ENCODE measurements at places on chromosomes 13 and 19. TPM values are rescaled to one million over a fixed set of nuclear protein-coding genes. Genes with fewer than 3 reads are reported as not detected.

DNA sequence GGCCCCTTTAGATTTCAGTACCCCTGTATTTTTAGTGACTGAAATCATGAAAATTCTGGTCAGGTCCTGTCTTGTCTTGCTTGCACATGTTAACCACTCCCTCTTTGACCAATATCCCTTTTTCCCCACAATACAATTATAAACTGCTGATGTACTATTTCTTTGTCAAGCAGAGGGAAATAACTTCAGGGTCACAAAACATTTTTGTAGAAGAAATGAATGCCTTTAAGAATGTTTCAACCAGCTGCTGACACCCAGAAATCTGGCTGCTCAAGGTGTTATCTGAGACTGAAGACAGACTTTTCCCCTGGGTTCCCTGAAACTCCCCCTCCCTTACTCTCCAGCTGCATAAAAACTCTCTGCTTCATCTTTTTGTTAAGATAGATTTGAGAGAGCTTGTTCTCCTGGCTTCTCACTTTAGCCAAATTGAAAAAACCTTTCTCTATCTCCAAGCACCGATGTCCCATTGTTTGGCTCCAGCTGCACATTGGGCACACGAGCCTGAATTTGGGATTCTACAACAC is 18.4 kb upstream of the ACOD1 start:
- DNase-seq = no peak

- DNase-seq = no peak
Observed at GRCh38 chr19:31553112-31553845, 204.0 kb upstream of the TSHZ3 start.

GRCh38 chr19:57210381-57210780 is 19.1 kb downstream of the ZNF264 start:
- DNase-seq = no peak

DNA sequence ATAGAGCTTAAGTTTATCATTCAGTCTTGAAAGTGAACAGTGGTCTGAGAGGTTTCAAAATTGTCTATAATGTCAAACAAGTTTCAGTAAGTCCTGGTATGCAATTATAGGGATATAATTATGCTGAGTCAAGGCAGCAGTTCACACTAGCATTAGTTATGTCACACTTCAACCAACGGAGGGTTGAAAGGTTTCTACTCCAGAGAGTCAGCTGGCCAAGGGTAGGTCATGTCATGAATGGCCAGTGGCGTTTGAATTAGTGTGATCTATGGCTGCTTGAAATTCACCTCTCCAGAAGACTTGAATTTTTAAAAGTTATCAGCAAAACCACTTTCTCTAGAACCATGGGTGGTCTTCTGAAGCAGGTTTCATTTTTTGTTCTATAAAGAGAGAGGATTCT is 108.6 kb downstream of the TNFRSF19 start:
- no peak for DNase-seq

- no peak for DNase-seq
Observed at GRCh38 chr13:51333826-51334225, 5.7 kb upstream of the SERPINE3 start.

- DNase-seq = no peak
Observed at GRCh38 chr13:67806796-67807195, 576.7 kb upstream of the PCDH9 start.

DNA sequence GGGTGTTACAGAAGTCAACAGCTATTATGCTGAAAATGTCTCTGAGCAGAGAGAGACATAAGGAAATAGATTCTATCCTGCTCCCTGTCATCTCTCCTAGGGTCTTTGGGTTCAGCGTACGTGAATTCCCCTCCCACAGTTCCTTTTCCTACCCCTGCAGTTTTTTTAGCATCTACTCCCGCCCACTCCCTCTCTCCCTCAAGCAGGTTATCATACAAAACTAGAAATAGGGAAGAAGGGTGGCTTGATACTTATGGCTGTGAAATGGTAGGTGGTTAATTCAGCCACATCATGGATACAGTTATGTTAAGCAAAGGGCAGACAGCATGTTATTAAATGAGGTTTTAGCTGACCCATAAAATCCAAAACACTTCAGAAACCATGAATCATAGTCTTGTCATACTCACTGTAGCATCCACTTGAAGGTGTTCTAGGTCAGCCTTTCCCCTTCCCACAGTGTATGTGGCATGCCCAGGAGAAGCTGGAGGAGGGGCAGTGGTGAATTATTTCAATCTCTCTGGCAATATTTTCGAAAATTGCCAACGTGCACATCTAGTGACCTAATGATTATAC is 236.8 kb upstream of the SERP2 start:
- DNase-seq = no peak

DNA sequence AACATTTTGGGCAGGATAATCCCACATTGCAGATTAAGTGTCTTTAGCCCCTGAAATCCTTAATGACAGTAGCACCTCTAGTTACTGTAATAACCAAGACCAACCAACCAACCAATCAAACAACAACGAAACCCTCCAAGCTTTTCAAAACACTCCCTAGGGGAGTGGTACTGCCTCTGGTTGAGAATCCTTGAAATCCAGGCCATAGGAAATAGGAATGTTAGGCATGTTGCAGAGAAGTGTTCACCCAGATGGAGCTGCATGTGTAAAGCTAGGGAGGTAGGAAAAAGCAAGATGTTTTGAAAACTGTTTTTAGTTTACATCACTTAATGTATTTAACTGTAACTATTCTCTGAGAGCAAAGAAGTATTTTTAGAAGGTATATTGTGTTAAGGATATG is 4.5 kb downstream of the LACC1 start:
- no peak for DNase-seq

- DNase-seq = no peak
Observed at GRCh38 chr19:50287331-50287730, 41.8 kb downstream of the KCNC3 start.

GRCh38 chr19:33434069-33434885 is 60.8 kb downstream of the CEBPG start:
- DNase-seq = no peak

GRCh38 chr19:27971071-27971470 is 1241.9 kb downstream of the UQCRFS1 start:
- DNase-seq = no peak

GRCh38 chr13:69264362-69265334 is 843.0 kb upstream of the ATXN8OS start:
- DNase-seq = no peak

GRCh38 chr19:37572203-37572602 is 22.4 kb downstream of the ZNF571 start:
- DNase-seq = no peak

GRCh38 chr19:41796901-41797300 is 514 bp downstream of the CEACAM3 start:
- no peak for DNase-seq

- no peak for DNase-seq
Observed at GRCh38 chr19:4298810-4299550, 3.2 kb downstream of the TMIGD2 start.

- no peak for DNase-seq
Observed at GRCh38 chr13:101515504-101515903, 63.0 kb downstream of the ITGBL1 start.

DNA sequence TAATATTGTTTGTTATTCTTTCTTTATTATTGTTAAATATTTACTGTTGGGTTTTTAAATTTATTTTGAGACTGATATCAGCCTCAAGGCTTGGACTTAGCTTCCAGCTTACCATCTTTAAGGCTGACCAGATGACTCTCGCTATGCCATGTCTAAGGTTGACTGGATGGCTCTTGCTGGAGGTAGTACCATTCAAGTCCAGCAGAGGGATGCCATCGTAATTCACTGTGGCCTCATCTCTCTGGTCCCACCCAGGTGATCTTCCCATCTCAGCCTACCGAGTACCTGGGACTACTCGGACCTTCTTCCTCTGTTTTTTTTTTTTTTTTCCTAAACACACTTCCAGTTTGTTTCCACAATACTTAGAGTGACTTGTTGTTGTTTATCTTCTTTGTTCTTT is 41.7 kb upstream of the ZNF91 start:
- DNase-seq = no peak

DNA sequence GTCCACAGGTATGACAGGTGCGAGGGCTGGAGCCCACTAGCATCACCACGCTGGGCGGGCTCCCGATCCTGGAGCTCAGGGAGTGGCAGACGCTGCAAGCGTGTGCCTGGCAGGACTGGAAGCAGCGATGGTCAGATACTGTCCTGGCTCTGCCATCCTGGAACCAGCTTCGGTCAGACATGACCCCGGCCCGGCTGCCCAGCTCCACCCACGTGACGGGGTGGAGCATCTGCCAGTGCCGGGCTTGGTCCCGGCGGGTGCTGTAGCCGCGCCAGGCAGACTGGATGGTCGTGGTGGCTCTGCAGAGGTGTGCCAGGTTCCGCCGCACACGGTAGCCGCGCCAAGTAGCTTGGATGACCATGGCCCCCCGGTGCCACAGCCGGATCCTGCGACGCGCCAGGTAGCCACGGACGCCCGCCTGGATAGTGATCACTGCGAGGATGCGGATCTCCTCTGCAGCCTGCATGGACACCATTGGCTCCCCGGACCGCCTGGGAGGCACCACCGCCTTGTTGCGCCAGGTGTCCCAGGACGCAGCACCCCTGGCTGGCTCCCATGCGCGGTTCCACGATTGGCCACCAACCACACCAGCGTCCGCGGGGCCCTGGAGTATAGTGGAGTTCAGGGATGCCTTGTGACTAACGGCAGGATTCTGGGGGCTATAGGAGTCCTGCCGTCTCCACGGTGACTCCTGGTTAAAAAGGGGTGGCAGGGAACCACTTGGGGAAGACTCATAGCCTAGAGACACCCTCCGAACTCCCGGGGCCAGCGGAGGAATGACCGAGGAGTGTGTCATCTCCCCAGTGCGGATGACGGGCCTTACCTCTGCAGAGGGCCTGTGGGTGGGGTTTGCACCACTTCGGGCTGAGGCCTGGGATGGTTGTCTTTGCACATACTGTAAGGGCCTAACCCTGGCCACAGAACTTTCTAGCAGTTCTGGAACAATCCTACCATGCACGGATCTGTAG is 16.5 kb downstream of the IQCN start:
- DNase-seq = no peak

DNA sequence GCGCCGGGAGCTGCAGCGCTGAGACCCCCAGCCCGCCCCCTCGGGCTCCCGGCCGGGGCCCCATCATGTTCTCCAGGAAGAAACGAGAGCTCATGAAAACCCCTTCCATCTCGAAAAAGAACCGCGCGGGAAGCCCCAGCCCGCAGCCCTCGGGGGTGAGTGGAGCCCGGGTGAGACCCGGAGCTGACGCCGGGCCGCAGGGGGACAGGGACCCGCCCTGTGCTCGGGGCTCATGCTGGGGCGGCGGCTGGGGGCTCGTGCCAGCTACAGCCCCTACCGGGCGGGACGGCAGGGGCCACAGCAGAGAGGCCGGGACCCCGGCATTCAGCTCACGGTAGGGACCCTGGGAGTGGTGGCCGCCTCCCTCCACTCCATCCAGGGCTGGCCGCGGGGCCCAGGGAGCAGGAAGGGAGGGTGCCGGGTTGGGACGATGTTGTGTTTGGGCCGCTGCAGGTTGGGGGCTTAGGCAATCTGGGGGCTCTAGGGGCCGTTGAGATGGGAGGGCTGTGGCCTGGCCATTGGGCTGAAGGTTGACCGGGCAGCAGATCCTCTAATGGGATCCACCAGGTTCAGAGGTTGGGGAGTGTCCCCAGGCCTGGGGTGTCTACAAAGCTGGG is 482 bp downstream of the ARHGAP45 start:
- no peak for DNase-seq

DNA sequence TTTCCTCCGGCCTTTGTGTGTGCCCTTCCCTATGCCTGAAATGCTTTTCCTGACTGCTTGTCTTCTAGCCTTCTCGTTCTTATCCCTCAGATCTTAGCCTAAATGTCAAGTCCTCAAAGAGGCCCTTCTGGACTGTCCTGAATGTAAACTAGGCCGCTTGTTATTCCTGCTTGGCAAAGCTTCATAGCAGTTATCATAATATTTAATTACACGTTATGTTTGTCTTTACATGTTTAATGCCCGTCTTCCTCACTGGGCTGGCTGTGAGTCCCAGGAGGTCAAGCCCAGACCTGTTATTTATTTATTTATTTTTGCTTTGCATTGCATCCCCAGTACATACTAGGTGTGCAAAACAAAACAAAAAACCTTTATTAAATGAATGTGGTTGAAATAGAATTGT is 62.7 kb downstream of the SIPA1L3 start:
- DNase-seq = no peak

DNA sequence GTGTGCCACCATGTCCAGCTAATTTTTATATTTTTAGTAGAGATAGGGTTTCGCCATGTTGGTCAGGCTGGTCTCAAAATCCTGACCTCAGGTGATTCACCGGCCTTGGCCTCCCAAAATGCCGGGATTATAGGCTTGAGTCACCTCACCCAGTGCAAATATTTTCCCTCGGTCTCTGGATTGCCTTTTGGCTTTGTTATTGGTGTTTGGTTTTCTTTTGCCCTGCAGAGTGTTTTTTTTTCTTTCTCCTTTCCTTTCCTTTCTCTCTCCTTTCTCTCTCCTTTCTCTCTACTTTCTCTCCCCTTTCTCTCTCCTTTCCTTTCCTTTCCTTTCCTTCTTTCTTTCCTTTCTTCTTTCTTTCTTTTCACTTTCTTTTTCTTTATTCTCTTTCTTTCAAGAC is 33.2 kb downstream of the KDM4B start:
- no peak for DNase-seq

- no peak for DNase-seq
Observed at GRCh38 chr13:99434258-99434788, 66.9 kb upstream of the TM9SF2 start.

GRCh38 chr13:83881140-83881684 is 1.1 kb downstream of the SLITRK1 start:
- DNase-seq = no peak

GRCh38 chr13:35648201-35648600 is 171.7 kb upstream of the MAB21L1 start:
- no peak for DNase-seq

DNA sequence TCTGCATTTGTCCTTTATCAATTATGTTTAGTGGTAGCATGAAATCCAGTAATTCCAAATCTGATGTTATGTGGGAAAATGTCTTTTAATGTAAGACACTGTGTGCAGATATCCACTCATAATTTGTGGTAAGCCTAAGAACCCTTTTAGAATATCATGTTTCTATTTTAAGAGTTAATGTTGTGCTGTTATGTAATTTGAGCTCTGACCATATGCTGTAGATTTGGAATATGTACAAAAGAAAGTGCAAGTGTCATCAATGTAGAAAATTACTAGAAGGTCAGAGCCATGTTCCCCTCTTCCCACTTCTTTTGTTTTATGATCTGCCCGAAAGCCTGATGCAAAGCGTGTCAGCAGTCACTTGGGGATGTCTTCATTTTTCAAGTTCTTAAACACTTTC is 44.5 kb downstream of the SCEL start:
- DNase-seq = no peak

APOC1 gene
- 1.3 TPM for total RNA-seq

HPN gene
- total RNA-seq = 93.0 TPM

HSD17B14 gene
- 3.3 TPM for total RNA-seq

C13orf42 gene
- not detected for total RNA-seq

PSPN gene
- 0.76 TPM for total RNA-seq

GIPR gene
- 8.5 TPM for total RNA-seq

ICAM5 gene
- total RNA-seq = 0.21 TPM

NAA16 gene
- 46.9 TPM for total RNA-seq

ZNF132 gene
- 2.4 TPM for total RNA-seq

CCDC8 gene
- total RNA-seq = 11.9 TPM

CD70 gene
- total RNA-seq = not detected

CD33 gene
- 0.28 TPM for total RNA-seq

ZNF850 gene
- 2.4 TPM for total RNA-seq

MRI1 gene
- total RNA-seq = 16.9 TPM

DENND1C gene
- 2.4 TPM for total RNA-seq

FOXA3 gene
- 30.8 TPM for total RNA-seq

Data from pancreas (tissue), 10 donors.